ENCODE measurements at places on chromosomes 6 and 20.

DNA sequence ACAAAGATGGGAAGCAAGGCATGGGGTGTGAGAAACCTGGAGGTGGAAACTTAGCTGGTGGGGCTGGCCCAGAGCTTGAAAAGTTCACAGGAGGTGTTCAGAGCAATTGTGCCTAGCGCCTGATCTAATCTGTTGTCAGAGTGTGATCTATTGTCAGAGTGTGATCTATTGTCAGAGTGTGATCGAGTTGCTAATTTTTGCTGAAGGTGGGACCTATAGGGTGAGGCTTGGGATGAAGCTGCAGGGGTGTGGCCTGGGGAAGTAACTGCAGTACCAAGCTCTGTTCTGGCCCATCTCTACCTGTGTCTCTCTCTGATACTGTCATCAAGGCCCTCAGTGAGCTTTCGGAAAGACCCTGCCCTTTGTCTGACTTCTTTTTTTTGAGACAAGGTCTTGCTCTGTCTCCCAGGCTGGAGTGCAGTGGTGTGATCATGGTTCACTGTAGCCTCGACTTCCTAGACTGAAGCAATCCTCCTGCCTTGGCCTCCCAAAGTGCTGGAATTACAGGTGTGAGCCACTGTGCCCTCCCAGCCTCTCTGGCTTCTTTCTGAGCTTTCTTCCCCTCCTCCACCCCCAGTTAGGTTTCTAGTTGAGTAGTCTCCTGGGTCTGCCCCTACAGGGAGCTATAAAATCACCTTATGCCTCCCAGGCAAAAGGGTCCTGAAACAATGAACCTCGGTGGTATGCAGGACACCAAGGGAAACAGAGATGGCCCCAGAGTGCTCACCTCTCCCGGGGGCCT is 150.8 kb upstream of the RNF24 start:
- no peak for DNase-seq

- no peak for DNase-seq
Observed at GRCh38 chr6:106477790-106478189, 117.3 kb downstream of the CRYBG1 start.

- no peak for DNase-seq
Observed at GRCh38 chr6:170165085-170165470, 125.8 kb downstream of the DLL1 start.

DNA sequence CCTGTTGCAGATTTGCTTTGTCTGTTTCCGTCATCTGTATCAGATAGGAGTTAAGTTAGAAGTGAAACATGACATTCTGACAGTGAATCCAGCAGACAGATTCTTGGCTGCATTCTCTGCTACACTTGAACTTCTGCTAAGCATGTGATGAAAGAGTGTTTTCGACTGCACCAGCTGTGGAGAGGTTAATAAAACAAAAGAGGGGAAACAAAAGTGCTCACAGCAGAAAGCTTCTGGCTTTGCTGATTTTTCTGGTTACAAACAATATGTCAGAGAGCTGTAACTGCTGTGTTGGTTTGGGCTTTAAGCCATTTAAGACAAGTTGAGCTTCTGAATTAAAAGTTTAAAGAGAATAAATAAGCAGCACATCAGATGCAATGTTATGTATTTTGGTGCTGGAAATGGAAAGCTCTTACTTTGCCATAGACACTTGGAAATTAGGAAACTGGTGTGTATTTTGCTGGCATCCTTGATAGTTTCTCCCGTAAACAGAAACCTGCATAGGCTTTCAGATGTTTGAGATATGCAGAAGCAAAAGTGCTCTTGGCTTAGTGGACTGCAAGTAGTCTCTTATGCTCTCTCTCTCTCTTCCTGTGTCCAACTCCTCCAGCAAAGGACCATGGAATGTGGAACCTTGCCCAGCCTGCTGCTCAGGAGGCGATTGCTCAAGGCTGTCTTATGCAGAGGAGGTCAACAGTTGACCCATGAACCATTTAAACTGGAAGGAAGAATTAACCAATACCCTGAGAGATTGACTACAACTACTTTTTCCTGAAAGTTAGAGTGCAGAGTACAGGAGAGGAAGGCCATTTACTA is 104.9 kb downstream of the RPS12 start:
- DNase-seq: no peak

GRCh38 chr6:140285998-140286690 is 911.7 kb upstream of the CITED2 start:
- no peak for DNase-seq

DNA sequence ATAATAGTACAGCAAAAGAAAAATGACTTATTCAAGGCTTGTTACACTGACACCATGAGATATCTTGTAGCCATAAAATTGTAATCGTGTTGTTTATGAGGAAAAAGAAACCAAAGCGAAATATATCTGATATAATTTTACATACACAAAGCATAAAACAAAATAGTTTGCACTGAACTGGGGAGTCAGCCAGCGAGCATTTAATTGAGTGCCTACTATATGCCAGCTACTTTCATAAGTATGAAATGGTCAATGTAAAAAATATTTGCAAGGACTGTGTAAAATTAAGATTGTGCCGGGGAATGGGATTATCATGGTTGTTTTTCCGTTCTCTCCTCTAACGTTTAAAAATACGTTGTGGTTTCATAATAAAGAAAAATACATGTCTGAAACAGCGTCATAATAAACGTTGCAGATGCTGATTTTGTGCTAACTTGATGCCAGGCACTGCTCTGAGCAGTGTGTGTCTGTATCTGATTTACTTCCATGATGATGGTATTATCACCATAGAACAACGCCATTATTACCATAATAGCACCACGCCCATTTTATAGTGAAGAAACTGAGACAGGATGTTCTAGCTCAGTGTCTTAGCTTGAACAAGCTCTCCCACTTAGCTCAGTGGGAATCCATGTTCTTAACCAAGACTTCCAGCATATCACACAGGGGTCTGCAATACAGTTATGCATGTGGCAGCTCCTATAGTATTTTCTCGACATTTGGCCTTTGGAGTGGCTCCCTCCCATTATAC is 144.6 kb downstream of the BCAS1 start:
- no peak for DNase-seq

DNA sequence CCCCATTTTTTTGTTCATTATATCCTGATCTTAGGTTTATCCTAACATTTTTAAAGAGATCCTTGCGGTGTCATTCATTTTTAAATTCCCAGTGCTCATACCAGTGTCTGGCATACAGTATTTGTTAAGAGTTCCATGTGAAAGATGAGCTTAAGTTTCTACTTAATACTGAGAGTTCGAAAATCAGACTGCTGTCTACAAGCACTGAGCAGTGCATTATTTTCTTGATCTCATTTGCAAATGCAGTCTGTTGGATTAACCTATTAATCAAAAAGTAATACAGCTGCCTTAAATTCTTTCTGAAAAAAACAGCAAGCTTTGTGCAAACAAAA is 663 bp downstream of the COQ3 start:
- DNase-seq: no peak

- peak; percentile 90 for DNase-seq
Observed at GRCh38 chr6:28981833-28982475, 23.2 kb downstream of the ZNF311 start.
